ENCODE measurements at places on chromosomes 7 and 10.

GRCh38 chr10:102153093-102153620, 968 bp downstream of the NOLC1 start:
- no peak for DNase-seq

DNA sequence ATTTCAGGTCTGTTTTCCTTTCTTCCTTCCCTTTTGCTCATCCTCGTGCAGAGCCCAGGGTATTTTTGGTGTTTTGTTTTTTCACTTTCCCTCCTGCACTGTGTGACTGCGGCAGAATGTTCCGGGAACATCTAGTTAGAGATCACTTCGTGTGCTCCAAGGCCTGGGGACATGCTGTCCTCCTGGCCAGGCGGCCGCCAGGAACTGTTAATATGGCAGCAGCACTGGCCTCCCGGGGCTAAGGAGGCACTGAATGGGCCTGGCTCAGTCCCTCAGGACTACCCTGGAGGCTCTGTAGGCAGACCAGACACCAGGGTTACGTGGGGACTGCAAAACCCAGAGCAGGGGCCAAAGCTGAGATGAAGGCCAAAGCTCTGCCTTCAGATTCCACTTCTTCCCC, 43.1 kb upstream of the TCF7L2 start:
- DNase-seq, result no peak

- DNase-seq, result no peak
These were observed 35.9 kb upstream of the GJD4 start for GRCh38 chr10:35569111-35569707.

DNA sequence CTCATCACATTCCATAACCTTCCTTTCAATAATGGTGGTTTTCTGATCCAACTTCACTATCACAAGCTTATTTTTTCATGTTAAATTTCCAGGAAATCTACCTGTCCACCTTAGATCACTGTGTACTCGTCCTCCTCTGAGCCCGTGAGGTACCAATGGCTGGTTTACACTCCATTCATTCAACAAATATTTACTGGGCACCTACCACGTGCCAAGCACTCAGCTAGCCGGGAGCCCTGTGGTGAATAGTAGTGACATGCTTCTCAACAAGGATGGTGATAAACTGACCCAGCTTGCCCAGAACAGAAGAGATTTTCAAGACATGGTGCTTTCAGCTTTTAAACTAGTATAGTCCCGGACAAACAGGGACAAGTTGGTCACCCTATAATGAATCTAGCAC, 98.2 kb downstream of the FAM204A start:
- no peak for DNase-seq

DNA sequence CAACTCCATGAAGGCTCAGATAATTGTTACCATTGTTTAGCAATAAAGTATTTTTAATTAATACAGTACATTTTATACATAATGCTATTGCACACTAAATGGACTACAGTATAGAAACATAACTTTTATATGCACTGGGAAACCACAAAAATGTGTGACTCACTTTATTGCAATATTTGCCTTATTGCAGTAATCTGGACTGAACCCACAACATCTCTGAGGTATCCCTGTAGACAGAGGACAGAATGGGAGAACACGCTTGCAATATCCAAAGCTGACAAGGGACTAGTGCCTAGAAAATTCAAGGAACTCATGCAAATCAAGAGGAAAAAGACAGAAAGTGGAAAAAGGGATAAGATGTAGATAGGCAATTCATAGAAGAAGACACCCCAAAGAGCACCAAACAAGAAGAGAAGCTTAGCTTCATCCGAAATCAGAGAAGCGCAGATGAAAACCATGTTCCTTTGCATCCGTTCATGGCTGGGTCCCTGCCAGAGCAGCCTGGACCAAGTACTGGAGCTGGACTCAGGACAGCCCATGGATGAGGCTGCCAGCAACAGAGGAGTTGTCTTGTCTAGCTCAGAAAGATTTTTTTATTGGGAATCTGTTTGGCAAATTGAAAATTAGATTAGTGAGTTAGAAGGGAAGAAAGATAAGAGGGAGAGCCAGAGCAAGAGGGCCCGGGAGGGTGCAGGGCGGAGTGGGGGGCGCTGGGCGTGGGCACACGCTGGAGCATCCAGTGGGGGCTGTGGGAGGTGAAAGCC, 16.0 kb upstream of the GALNTL5 start:
- no peak for DNase-seq

GRCh38 chr7:3767917-3768777, 467.1 kb downstream of the SDK1 start:
- no peak for DNase-seq

DNA sequence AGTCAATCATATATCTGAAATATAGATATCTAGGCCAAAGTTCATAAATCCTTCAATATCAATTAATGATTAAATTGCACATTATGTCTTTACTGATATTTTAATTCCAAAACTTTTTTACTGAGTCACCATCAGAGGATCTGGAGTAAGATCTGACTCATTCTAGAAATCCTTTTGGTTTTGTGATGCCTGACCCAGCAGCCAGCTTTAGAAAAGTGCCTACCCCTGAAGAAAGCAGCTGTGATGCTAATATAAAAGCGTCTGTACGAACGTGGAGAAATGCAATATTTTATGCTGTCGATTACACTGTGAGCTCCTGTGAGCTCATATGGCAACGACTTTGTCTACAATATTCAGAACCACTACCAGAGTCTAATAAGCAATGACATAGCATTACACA, 142.5 kb upstream of the LRRTM3 start:
- no peak for DNase-seq

All from right renal pelvis (tissue), 4 donors.